A549 treated with dexamethasone at 1 μM for 4 hours (cell line): ENCODE measurements at places on chromosomes 11 and 22. TPM values are rescaled to one million over a fixed set of nuclear protein-coding genes. Genes with fewer than 3 reads are reported as not detected.

The FGF19 gene
- total RNA-seq, result 0.05 to 0.09 TPM (median 0.06 TPM) in 4 of 5 replicates, not detected in the other

The MUC6 gene
- total RNA-seq, result 0.01 to 0.02 TPM in 2 of 5 replicates, not detected in the others

The CDPF1 gene
- 7.5 to 10.1 TPM (median 8.6 TPM) in 5 replicates for total RNA-seq

The LRRC4C gene
- not detected in 5 replicates for total RNA-seq

The LARGE2 gene
- 1.7 to 2.8 TPM (median 2.6 TPM) in 5 replicates for total RNA-seq

The ANO1 gene
- total RNA-seq, result 2.6 to 4.4 TPM (median 3.9 TPM) in 5 replicates

The ST14 gene
- 0.06 to 0.26 TPM (median 0.09 TPM) in 5 replicates for total RNA-seq

The TRIM51 gene
- not detected in 5 replicates for total RNA-seq

The C11orf52 gene
- 0.15 to 0.45 TPM (median 0.26 TPM) in 5 replicates for total RNA-seq

The BARX2 gene
- not detected in 5 replicates for total RNA-seq

The CLTCL1 gene
- total RNA-seq, result 4.0 to 5.8 TPM (median 4.9 TPM) in 5 replicates

The RIMBP3C gene
- 0.18 to 0.28 TPM (median 0.22 TPM) in 4 of 5 replicates, not detected in the other for total RNA-seq

The APOA1 gene
- 0.12 to 0.34 TPM (median 0.20 TPM) in 5 replicates for total RNA-seq

The AMPD3 gene
- total RNA-seq, result 6.3 to 8.9 TPM (median 6.8 TPM) in 5 replicates

The MN1 gene
- total RNA-seq, result 2.9 to 4.4 TPM (median 3.8 TPM) in 5 replicates

The PNPLA3 gene
- total RNA-seq, result 0.59 to 1.1 TPM (median 0.81 TPM) in 5 replicates

The TNNI2 gene
- 0.31 to 0.33 TPM in 2 of 5 replicates, not detected in the others for total RNA-seq

The OR6A2 gene
- not detected in 5 replicates for total RNA-seq

The C11orf65 gene
- 0.13 to 0.31 TPM (median 0.26 TPM) in 5 replicates for total RNA-seq

The RBMXL2 gene
- not detected in 5 replicates for total RNA-seq

The GAL gene
- total RNA-seq, result 12.0 to 21.5 TPM (median 18.0 TPM) in 5 replicates

The GLYATL2 gene
- total RNA-seq, result 0.06 to 0.21 TPM in 2 of 5 replicates, not detected in the others

The GNAZ gene
- total RNA-seq, result 1.7 to 3.4 TPM (median 2.9 TPM) in 5 replicates

The PAX6 gene
- total RNA-seq, result 0.54 to 1.3 TPM (median 0.82 TPM) in 5 replicates

The OR5A1 gene
- not detected in 5 replicates for total RNA-seq

The SLC15A3 gene
- 0.09 TPM in 1 of 5 replicates, not detected in the others for total RNA-seq

The NLRP14 gene
- not detected in 5 replicates for total RNA-seq

The CYP2D6 gene
- 0.23 to 0.57 TPM (median 0.51 TPM) in 5 replicates for total RNA-seq

The IRAG1 gene
- total RNA-seq, result 0.03 to 0.08 TPM (median 0.05 TPM) in 5 replicates

The TMEM132A gene
- total RNA-seq, result 84.1 to 122 TPM (median 116 TPM) in 5 replicates

The MRTFA gene
- total RNA-seq, result 44.3 to 66.6 TPM (median 62.5 TPM) in 5 replicates

The SLC7A4 gene
- total RNA-seq, result not detected in 5 replicates

The APOBEC3B gene
- 26.4 to 32.3 TPM (median 29.2 TPM) in 5 replicates for total RNA-seq

The THY1 gene
- total RNA-seq, result 12.7 to 17.5 TPM (median 15.1 TPM) in 5 replicates

The SLC22A6 gene
- total RNA-seq, result not detected in 5 replicates

The CD3D gene
- total RNA-seq, result not detected in 5 replicates

The MRGPRX2 gene
- not detected in 5 replicates for total RNA-seq

The NELL1 gene
- total RNA-seq, result not detected in 5 replicates

The HEPACAM gene
- total RNA-seq, result not detected in 5 replicates

The PPP2R1B gene
- total RNA-seq, result 16.2 to 22.0 TPM (median 19.2 TPM) in 5 replicates

The SART1 gene
- total RNA-seq, result 46.1 to 70.0 TPM (median 66.5 TPM) in 5 replicates
